Ureter (tissue), 1 donor: ENCODE measurements at places on chromosomes 4 and X. TPM values are rescaled to one million over a fixed set of nuclear protein-coding genes. Genes with fewer than 3 reads are reported as not detected.

The VSIG1 gene
- total RNA-seq, result 1.7 TPM

The ASB9 gene
- 2.0 TPM for total RNA-seq

The NIPAL1 gene
- total RNA-seq, result 57.3 TPM

The SOWAHD gene
- 0.57 TPM for total RNA-seq

The MAD2L1 gene
- 1.4 TPM for total RNA-seq

The TGIF2LX gene
- not detected for total RNA-seq

GRCh38 chr4:113446019-113446418 lies 315.5 kb downstream of the CAMK2D start:
- DNase-seq, result no peak

DNA sequence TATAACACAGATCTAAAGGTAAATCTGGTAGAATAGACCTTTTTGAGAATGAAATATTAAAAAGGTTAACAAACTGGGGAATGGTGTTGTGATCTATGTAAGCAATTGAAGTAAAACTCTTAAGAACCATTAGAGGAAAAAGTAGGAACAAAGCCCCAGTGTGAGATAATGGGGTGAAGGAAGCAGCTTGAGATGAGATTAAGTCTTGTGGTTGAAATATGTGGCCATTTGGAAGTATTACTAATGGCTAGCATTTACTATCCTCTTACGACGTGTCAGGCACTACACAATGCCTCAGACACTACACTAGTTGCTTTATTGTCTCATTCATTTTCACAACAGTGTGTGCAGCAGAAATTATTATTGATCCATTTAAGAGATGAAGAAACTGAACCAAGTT lies 25.9 kb upstream of the NDNF start:
- no peak for DNase-seq

GRCh38 chr4:165684177-165684805 lies 188.7 kb upstream of the TLL1 start:
- DNase-seq, result no peak

GRCh38 chr4:143473334-143474126 lies 40.0 kb upstream of the SMARCA5 start:
- DNase-seq, result no peak
